CD4-positive, alpha-beta T cell treated with Interleukin-17A for 4 hours (primary cell): ENCODE measurements at places on chromosomes 1 and 21.

DNA sequence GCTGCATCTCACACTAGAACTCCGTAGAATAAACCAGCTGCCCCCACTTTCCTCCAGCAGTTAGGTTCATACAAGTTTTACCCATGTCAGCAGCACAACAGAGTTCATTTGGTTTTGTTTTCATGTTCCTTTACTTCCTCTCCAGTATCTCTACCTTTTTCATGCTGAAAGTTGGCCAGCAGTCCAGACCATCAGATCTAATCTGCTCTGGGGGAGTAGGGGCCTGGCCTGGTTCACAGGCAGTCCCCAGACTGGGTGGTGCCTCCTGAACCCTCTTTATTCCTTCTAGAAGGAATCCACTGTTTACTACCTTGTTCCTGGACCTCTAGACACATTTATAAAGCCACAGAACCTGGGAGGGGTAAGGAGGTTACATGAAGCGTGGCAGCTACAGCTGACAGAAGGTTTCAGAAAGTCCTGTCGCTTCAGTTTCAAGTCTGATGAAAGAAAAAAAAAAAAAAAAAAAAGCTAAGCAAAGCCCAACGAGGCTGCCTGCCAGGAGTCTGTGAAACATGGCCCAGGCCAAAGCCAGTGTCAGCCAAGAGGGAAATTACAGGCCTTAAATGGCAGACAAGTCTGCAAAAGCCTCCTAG lies 184.6 kb upstream of the JUN start:
- DNase-seq, result peak; percentile 33

GRCh38 chr1:45840704-45841103 lies 37.3 kb downstream of the MAST2 start:
- no peak for DNase-seq

- no peak for DNase-seq
Measured at GRCh38 chr1:20367116-20367585, 76.5 kb downstream of the VWA5B1 start.

GRCh38 chr21:31273278-31273677 lies 70.8 kb downstream of the TIAM1 start:
- peak; percentile 8 for DNase-seq

- DNase-seq, result no peak
Measured at GRCh38 chr1:60126723-60127122, 53.2 kb upstream of the C1orf87 start.
